ENCODE measurements at places on chromosomes 7 and 10.
A peak's percentile ranks its signal among the peaks of the same experiment; 100 is the strongest.

GRCh38 chr10:121459622-121460453, 138.4 kb downstream of the FGFR2 start:
- DNase-seq, result no peak

GRCh38 chr10:44981172-44982113, 2.8 kb upstream of the DEPP1 start:
- DNase-seq, result peak; percentile 76

GRCh38 chr10:10647331-10647730, 370.3 kb upstream of the CELF2 start:
- no peak for DNase-seq

- no peak for DNase-seq
These were observed 652.6 kb downstream of the SORCS1 start for GRCh38 chr10:106511917-106512316.

GRCh38 chr7:140972344-140972743, 42.4 kb downstream of the MRPS33 start:
- DNase-seq, result no peak

GRCh38 chr7:21305455-21306235, 122.2 kb upstream of the SP4 start:
- DNase-seq, result no peak

DNA sequence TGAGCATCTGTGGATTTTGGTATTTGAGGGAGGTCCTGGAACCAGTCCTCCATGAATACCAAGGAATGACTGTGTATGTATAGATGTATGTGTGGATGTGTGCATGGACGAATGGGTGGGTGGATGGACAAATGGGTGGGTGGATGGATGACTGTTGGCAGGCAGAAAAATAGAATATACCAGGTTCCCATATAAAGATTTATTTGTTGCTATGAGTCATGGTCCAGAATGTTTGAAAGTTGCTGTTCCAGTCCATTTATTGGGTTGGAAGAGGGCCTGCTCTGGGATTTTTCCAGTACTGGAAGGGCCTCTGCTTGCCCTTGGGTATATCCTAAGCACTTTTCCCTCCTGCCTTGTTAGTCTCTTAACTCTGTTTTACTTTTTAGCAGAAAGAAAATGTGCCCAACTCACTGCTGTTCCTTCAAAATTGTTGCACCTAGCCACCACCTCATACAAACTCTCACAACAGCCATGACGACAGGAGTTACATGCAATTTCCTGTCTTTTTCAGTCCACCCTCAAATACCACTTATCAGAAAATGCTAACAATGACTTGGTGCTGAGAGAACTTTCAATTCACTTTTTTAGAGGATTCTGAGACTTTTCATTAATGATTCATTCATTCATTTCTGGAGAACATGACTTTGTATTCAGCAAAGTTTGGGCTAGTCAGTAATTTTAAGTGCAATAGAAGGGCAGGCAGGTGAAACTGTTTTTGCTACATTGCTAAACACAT, 108.1 kb downstream of the EEPD1 start:
- DNase-seq, result peak; percentile 56

Data from skeletal muscle cell (primary cell).